Umbilical cord (tissue), 2 donors: ENCODE measurements at places on chromosomes 1 and 21. TPM values are rescaled to one million over a fixed set of nuclear protein-coding genes. Genes with fewer than 3 reads are reported as not detected.
A peak's percentile ranks its signal among the peaks of the same experiment; 100 is the strongest.

DNA sequence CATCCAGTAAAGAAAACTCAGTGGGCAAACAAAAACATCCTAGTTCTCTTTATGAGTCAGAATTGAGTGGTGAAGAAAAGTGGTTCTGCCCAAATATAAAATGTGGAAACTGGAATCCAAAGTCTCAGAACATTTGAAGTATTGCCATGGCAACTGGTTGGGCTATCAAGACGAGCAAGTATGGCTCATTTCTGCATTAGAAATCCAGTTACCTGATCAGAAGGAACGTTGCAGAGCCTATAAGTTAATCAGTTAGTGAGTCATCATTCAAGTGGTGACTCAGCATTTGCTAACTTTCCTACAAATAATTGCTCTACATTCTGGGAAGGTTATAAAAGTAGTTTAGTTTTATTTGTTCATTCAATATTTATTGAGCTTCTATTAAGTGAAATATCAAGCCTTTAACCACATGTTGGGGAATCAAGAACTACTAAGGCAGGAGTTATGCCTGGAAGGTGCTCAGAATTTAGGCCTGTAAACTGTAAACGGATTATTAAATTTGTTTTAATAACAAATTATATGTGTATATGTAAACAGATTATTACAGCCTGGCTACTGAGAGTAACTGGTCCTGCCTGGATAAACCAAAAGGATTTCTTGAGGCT is 104.3 kb downstream of the PAPPA2 start:
- DNase-seq, result no peak

GRCh38 chr1:169107603-169108208 is 1.2 kb downstream of the ATP1B1 start:
- no peak for DNase-seq

Gene PRRX1
- total RNA-seq, result 7.9 TPM

Gene LENEP
- total RNA-seq, result not detected

Gene LEMD1
- not detected for total RNA-seq

DNA sequence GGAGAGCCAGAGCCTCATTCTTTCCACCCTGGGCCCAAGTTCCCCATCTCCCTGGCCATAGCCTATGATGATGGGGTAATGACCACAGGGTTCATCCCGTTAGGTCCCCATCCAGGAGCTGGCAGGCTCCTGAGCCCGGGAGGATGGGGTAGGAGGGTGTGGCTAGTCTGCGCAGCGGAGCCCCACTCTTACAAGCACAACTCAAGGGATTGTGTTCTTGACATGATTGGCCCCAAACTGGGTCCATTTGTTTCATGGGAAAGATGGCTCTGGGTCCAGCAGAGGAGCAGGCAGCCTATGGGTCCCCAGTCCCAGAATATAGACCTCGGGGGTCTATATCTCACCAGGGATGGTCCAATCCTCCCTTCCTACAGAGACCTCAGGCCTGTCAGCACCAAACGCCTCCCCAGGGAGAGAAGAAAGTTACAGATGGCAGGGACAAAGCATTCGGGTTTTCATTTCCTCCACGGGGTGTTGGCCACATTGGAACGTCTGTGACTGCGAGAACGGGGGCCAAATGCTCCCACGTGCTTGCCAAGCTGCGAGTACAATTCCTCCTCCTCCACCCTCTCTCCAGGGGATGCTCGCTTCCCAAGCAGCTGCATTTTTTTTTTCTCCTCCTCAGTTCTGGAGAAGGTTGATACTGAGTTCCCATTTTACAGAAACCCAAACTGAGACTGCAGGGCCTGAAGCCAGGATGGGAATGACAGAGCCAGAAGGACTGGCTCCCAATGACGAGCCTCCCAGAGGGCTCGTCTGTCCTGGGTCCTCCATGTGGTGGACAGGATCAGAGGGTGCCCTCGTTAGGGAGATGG is 71.0 kb downstream of the DHRS3 start:
- DNase-seq, result no peak

DNA sequence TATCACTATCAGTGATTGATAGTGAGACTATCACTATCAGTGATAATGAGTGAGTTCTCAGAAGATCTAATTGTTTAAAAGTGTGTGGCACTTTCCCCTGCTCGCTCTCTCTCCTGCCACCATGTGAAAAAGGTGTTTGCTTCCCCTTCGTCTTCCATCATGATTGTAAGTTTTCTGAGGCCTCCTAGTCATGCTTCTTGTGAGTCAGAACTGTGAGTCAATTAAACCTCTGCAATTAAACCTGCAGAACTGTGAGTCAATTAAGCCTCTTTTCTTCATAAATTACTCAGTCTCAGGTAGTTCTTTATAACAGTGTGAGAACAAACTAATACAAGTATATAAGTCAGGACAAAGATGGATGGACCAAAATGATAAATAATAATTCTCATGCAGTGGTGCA is 7.0 kb upstream of the IL23R start:
- DNase-seq, result no peak

GRCh38 chr1:41844255-41844654 is 74.5 kb downstream of the HIVEP3 start:
- DNase-seq, result no peak

Gene ATP6V0B
- 55.6 TPM for total RNA-seq

DNA sequence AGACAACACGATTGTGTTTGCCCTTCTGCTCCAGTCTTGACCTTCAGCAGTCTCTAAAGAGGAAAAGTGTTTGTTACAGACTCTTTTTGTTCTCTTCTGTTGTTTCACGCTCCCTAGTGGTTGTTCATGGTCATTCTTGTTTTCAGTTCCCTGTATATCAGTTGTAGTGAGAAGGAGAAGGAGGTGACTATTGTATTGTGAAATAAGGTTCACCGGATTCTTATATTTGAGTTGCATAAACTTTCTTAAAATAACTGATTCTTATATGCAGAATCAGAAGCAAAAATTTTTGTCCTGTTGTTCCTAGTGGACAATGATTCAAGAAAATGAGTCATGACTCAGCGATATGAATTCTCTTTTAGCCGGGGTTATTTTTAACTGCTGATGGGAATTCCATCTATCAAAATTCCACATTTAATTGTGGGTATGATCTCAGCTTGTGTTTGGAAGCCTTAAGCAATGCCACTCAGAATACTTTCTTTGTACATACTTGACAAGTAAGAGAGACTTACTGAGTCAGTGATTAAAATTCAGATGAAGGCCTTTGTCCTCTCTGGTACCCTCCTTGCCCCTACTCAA is 152.2 kb downstream of the CLEC20A start:
- peak; percentile 66 for DNase-seq

DNA sequence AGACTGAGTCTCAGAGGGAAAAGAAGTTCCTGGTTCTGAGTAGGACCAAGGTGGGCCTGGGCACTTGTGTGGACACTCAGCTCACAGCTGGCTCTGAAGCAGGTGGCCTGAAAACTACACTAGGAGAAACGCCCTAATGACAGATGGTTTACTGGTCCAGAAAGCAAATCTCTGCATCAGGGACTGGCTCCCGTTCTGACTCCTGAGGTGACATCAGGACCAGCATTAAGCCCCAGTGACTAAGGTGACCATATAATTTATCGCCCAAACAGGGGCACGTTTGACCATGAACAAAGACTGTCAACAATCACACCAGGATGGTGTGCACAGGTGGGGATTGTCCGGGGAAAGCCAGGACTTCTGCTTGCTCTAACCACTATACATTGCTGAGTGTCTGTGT is 12.2 kb upstream of the CD34 start:
- DNase-seq, result no peak

DNA sequence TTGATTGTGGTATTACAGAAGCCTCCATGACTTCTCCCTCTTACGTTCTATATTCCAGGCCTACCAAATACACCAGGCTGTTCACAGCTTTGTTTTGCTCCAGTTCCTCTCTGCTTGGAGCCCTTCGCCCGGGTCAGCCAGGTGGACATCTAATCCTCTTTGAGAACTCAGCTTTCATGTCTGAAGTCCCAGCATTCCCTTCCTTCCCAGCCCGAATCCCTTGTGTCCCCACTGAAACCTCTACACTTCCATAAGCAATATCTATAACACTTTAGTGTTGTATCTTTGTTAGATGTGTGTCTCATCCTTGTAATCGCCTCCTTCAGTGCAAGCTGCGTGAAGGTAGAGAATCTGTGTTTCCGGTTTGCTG is 1.9 kb downstream of the RNF11 start:
- peak; percentile 22 for DNase-seq

DNA sequence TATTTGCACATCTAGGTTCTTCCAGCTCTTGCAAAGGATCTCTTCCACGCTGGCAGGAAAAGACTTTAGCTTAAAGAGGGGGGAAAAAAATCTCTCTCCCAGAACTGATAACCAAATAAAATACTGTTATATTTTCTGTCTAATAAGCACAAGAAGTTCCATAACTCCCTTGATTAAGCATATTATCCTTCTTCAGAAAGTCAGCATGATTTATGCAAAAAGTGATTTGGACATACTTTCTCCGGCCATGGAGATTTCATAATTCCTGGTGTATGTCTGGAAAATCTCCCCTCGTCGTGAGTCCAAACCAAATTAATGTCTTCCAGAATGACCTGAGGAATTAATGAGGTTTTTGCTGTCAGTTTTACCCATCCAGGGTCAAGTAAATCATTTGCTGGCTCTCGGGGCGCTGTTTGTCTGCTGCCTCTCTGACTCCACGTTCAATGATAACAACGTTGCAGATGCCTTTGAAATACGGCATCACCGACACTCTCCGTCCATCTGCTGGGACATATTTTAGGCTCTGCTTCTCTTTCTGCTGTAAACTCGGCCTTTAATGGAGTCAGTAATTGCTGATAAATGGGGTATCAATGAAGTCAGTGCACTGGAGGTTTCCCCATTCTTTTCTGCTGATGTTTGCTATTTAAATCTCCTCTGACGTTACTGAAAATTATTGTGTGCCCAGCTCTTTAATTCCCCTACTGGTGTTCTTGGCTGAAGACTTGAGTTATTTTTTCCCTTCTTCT is 112.9 kb downstream of the HLX start:
- DNase-seq, result peak; percentile 94

DNA sequence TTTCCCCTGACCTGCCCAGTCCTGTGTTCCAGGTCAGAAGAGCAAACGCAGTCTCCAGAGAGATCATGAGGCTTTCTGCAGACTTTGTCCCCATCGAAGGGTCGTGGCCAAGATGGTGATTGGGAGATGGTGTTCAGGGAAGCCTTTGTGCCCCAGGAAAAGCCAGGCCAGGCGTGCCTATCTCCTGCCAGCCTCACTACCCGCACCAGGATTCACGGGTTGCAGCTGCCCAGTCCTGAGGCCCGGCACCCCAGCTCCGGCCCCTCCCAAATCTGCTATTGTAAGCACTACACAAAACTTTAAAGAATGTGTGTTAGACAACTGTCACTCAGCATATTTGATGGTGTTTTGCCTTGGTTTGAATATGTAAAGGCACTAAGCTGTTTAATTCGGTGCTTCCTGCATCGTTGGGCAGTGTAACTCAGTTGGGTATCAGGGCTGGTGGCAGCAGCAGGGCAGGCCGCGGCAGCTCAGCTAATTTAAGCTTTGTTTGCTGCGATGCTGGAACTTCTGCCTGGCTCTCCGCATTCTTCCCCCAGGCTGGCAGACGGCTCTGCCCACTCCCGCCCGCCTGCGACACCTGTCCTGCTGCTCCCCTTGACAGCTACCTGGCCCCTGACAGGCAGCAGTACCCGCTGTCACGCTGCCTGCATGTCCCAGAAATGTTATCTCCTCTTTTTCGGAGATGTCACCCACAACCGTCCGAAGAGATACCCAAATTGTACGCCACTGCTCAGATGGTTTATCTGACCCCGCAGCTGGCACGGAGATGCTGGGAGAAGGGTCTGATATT is 209.0 kb upstream of the VAMP3 start:
- no peak for DNase-seq
